ENCODE measurements at places on chromosomes 2 and 18. TPM values are rescaled to one million over a fixed set of nuclear protein-coding genes. Genes with fewer than 3 reads are reported as not detected.

The SLC8A1 gene
- total RNA-seq: 12.8 TPM

DNA sequence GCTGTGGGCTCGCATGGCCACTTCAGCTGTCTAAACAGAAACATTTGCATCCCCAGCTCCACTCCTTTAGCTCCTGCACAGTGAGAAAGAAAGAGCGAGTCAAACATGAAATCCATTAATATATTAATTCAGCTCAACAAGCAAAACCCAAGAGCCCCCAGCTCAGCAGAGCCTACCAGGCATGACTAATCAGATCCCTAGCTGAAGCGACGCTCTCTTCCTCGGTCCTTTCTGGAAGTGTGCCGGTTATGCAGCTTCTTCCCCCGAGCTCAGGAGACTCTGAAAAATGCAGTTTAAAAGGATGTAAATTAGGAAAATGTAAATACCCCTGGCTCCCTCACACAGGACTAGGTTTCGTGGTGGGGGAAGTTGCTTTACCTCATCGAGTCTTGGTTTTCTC is 221.5 kb downstream of the ANKRD30B start:
- no peak for DNase-seq

DNA sequence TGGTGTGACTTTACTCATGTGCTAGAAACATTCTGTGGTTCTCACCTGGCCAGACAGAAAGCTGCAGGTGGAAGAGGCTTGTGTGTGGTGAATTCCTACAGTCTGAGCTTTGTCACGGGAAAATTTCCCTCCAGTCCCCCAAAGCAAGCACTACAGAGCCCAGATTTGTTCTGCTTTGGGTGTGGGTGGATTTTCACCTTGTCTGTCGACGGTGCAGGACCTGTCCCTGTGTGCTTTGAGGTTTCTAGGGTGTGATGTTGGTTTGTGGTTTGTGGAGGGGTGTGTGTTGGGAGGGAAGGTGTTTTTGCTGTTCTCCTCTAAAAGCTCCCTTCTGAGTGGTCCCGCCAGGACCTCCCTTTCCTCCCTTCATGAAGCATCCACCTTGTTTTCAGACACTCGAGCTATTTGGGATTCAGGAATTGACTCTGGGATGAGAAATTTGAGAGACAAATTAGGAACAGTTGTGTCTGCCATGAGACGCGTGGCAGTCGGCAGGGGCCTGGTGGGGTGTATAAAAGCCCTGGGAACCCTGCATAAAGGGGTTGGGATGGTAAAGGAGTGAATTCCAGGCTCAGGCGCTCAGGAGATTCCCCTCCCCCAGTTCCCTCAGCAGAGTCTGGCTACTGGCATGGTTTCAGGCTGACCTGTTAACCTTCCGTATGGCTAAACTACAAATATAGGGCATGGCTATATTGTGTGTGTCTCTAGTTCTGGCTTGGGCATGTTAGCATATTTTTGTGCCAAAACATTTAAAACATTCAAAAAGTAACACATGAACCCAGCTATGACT is 65.5 kb downstream of the DGKD start:
- DNase-seq: no peak

DNA sequence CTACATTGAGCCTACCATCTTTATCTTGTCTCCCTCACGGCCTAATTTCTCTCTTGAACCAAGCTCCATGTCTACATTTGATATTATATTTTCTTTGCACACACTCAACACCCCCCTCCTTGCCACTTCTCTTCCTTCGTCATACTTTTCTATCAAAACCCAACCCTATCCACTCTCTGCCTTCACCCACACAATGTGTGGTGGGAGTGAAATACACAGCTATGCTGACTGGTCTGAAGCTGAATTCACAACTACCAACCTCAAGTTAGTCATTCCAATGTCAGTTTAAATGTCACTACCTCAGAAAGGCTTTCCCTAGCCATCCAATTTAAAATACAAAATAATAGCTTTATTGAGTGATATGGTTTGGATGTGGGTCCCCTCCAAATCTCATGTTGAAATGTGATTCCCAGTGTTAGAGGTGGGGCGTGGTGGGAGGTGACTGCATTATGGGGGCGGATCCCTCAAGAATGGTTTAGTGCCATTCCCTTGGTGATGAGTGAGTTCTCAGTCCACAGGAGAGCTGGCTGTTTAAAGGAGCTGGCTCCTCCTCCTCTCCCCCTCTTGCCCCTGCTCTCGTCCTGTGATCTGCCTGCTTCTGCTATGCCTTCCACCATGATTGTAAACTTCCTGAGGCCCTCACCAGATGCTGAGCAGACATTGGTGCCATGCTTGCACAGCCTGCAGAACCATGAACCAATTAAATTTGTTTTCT is 112.1 kb downstream of the DTNB start:
- no peak for DNase-seq

- no peak for DNase-seq
Measured at GRCh38 chr18:40708726-40709125, 1246.3 kb upstream of the PIK3C3 start.

Data from ovary (tissue), 10 donors.